Activated T-helper 17 cell treated with anti-CD3 and anti-CD28 coated beads, Interleukin-2, amount 50 U/mL, for 72 hours (primary cell): ENCODE measurements at places on chromosomes 12 and 14.

GRCh38 chr12:47078733-47079467 is 521 bp upstream of the PCED1B start:
- peaks cover 34% of the 10 kb centered on the region for H3K4me1 ChIP-seq
- H3K4me3 ChIP-seq: peak overlapping the region; percentile 94
- peaks cover 44% of the 10 kb centered on the region for H3K36me3 ChIP-seq
- ATAC-seq: peak; percentile 49
- H3K27me3 ChIP-seq: no peaks in the 10 kb centered on the region
- peak overlapping the region; percentile 92 for H3K27ac ChIP-seq

- H3K4me1 ChIP-seq: no peaks in the 10 kb centered on the region
- H3K27ac ChIP-seq: no peak overlapping the region
- no peak for ATAC-seq
- H3K27me3 ChIP-seq: no peaks in the 10 kb centered on the region
Measured at GRCh38 chr12:23830210-23830609, 119.3 kb downstream of the SOX5 start.

GRCh38 chr14:69910871-69911270 is 31.7 kb downstream of the SMOC1 start:
- H3K36me3 ChIP-seq: no peaks in the 10 kb centered on the region
- no peak overlapping the region for H3K4me3 ChIP-seq
- no peak for ATAC-seq
- peaks cover 12% of the 10 kb centered on the region for H3K27me3 ChIP-seq
- no peak overlapping the region for H3K27ac ChIP-seq
- no peaks in the 10 kb centered on the region for H3K4me1 ChIP-seq

GRCh38 chr12:22318108-22318737 is 16.3 kb downstream of the ST8SIA1 start:
- H3K27ac ChIP-seq: no peak overlapping the region
- no peaks in the 10 kb centered on the region for H3K27me3 ChIP-seq
- ATAC-seq: no peak
- H3K4me3 ChIP-seq: no peak overlapping the region
- H3K36me3 ChIP-seq: no peaks in the 10 kb centered on the region

- H3K4me3 ChIP-seq: peak overlapping the region; percentile 12
- H3K36me3 ChIP-seq: no peaks in the 10 kb centered on the region
- no peak overlapping the region for H3K27ac ChIP-seq
- no peaks in the 10 kb centered on the region for H3K27me3 ChIP-seq
Measured at GRCh38 chr12:104467346-104467837, 10.6 kb downstream of the CHST11 start.

DNA sequence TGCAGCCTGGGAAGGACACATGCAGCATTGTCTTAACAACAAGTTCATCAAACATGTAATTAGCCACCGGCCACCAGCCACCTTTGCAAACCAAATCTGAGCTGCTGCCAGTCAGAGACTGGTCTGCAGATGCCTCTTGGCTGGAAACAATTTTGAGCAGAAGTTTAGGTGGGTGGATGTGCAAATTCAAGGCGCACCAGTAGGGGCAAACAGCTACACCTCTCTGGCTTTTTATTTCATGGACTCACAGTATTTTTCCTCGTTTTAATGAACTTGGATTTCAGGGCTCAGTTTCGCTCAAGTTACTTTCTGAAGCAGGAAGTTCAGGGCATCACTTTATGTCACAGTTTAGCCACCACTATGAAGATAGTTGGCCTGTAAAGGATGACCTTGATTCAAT is 94.3 kb downstream of the OTX2 start:
- no peak overlapping the region for H3K27ac ChIP-seq
- no peaks in the 10 kb centered on the region for H3K36me3 ChIP-seq
- no peaks in the 10 kb centered on the region for H3K4me1 ChIP-seq
- no peak overlapping the region for H3K4me3 ChIP-seq
- no peak for ATAC-seq
